ENCODE measurements at places on chromosomes 4 and X.

DNA sequence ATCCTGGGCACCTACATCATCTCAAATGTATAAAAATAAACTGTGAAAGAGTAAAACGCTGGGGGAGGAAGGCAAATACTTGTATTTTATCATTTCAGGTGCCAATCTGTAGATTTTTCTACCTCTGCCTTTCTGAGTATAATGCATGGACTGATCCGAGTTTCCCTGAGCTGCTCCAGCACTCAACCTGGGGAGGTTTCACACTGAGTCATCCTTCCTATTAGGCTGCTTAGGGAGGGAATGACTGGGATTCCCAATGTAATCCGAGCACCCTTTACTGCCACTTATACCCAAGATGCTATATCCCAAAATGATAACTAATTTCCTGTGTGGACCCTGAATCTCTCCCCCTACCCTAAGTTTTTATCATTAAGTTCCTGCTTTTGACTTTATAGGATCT lies 126.6 kb downstream of the HNRNPD start:
- DNase-seq = no peak

GRCh38 chr4:83320548-83320947 lies 14.1 kb downstream of the HPSE start:
- no peak for DNase-seq

DNA sequence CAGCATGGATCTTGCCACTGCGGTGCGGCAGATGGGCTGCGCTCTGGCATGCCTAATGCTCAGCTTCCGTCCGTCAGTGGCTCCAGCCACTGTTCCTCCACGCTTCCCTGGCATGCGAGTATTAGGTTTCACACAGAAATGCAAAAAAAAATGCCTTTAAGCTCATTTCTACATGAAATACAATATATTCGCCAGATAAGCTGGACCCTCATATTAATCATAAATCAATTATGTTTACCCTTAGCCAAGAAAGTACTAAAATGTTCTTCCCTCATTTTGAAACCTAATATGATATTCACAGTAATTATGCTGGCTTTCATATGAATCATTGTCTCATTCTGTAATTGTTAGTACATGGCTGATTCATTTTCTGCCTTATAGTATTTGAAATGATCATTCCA lies 115.5 kb upstream of the FAM241A start:
- DNase-seq = no peak

GRCh38 chr4:140052050-140052449 lies 101.9 kb downstream of the MAML3 start:
- peak; percentile 39 for DNase-seq

- DNase-seq = no peak
These were observed 265.4 kb upstream of the MAGEB18 start for GRCh38 chrX:25872786-25873185.

DNA sequence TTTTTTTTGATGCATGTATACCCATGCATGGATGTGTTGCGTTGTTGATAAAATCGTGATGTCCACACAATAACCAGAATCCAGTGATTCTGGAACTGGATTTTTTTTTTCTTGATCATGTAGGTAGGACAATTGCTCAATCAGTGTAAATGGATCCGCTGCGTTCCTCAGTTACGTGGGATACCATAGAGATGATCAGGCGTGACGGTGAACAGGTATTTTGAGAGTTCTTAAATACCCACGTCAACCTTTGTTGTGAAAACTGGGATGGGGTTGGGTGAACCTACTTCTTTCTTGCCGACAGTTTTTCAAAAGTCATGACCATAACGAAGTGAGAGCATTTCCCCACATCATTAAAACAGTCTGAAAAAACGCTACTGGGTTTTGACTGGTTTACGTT lies 913 bp upstream of the SMIM10L2A start:
- no peak for DNase-seq

GRCh38 chrX:130197464-130197863 lies 25.7 kb downstream of the RAB33A start:
- no peak for DNase-seq

DNA sequence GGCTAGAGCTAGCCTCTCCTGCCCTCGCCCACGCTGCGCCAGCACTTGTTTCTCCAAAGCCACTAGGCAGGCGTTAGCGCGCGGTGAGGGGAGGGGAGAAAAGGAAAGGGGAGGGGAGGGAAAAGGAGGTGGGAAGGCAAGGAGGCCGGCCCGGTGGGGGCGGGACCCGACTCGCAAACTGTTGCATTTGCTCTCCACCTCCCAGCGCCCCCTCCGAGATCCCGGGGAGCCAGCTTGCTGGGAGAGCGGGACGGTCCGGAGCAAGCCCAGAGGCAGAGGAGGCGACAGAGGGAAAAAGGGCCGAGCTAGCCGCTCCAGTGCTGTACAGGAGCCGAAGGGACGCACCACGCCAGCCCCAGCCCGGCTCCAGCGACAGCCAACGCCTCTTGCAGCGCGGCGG lies at the start of gene AR:
Gene AR, plus strand, starts transcription at position 204 of the 400 bp plus-strand sequence. CDS start 1,126 bp downstream, outside the sequence.
- DNase-seq = no peak

DNA sequence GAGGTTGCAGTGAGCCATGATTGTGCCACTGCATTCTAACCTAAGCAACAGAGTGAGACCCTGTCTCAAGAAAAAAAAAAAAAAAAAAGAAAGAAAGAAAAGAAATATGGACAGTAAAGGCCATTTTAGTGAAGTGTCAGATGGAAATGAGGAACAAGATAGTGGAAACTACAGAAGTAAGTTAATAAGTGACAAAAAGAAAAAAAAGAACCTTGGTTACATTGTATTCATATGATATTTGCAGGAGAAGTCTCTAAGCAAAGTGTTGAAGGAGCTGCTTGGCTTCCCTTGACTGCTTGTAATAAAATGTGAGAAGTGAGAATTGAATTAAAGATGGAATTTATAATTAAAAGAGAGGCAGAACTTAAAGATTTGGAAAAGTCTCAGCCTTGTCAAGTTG lies 73.2 kb downstream of the HOPX start:
- DNase-seq = no peak

GRCh38 chr4:47729131-47729680 lies 108.7 kb downstream of the CORIN start:
- DNase-seq = no peak

DNA sequence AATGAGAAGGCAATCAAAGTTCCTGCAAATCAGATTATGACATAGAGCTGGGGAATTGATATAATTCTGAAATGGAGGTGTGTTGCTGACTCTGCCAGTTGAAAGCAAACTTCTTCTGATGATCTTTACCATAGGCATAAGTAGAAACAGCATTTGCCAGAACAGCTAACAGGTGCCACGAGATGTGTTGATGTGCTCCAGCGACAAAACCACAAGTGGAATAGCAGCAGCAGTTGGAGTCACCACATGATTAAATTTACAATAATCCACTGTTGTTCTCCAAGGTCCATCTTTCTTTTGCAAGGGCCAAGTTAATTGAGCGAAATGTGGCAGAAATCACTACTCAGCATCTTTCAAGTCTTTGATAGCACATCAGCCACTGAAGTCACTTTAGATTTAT lies 3.7 kb upstream of the OSTC start:
- DNase-seq = no peak

- peak; percentile 74 for DNase-seq
These were observed 140.7 kb downstream of the TMEM164 start for GRCh38 chrX:110143454-110144210.

- no peak for DNase-seq
These were observed 1.3 kb upstream of the S100P start for GRCh38 chr4:6692379-6692778.

DNA sequence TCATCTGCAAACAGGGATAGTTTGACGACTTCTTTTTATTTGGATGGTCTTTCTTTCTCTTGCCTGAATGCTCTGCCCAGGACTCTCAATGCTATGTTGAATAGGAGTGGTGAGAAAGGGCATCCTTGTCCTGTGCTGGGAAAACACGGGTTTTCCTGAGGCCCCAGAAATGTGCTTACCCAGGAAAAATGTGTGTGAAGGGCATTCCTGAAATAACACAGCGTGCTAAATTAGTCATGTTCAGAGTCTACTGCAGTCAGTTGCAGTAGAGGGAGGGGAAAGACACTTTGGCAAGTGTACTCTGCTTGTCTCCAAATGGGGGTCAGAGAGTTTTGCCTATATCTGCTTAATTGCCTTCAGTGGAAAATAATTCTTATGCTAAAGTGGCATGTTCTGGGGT lies 153.9 kb downstream of the CCNG2 start:
- DNase-seq = no peak

DNA sequence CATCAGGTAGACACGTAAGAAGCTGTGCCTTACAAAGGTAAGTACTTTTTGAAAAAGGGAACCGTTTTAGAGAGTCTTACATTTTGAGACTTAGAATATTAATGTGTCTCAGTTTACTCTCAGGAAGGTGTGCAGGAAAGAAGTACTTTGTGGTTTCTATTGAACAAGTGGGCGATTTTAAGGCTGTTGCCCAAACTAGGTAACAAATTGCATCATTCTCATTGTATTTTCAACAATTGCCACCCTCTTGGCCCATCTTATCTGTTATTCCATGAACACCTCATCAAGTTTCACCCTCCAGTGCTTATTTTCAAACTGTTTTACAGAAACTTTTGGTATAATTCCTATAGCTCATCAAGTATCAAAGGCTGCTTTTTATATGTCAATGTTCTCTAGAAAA lies 158.3 kb downstream of the SLC4A4 start:
- no peak for DNase-seq

GRCh38 chrX:101029665-101030064 lies 22.2 kb downstream of the TRMT2B start:
- no peak for DNase-seq

- DNase-seq = no peak
These were observed 6.4 kb downstream of the MTM1 start for GRCh38 chrX:150574559-150575418.
